CD4-positive, CD25-positive, alpha-beta regulatory T cell (primary cell): ENCODE measurements at places on chromosomes 4 and X. TPM values are rescaled to one million over a fixed set of nuclear protein-coding genes. Genes with fewer than 3 reads are reported as not detected.

- peak overlapping the region; percentile 87 for H3K27ac ChIP-seq
- H3K4me3 ChIP-seq: peak overlapping the region; percentile 85
- no peaks in the 10 kb centered on the region for H3K27me3 ChIP-seq
- no peak for DNase-seq
Measured at GRCh38 chrX:136910565-136911035, 30.1 kb upstream of the RBMX start.

DNA sequence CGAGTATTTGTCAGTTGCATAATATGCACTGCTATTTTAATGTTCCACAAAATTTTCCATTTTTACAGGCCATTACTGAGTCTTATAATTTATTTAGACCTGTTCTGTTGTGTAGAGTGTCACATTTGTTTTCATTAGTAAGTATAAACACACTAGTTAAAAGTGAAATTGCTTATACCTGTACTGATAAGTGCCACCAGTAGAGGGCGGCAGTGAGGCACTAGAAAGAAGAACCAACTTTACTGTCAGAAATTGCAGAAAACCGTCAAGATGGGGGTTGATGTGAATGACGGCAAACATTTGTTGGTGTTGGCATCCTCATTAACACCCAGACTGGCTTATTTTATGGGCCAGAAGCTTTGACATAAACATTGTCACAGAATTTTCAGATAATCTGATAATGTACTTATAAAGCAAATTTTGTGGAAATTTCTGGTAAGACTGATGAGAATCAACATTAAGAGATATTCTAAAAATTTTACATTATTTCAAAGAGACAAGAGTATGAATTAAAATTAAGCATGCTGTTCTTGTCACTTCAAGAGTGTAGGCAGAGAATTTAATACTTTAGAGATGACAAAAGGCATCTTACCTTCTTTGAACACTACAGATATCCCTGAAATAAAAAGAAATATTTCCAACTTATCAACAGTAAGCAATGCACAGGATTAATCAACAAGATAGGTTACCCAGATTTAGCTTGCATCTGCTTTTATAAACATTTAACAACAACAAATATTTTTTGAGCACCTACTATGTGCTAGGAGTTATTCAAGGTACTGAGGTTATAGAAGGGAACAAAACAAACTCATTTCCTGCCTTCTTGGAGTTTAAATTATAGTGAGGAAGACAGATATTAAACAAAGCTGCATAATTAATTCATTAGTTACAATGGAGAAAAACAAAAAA lies 24.9 kb downstream of the ALPK1 start:
- H3K4me3 ChIP-seq: peak overlapping the region; percentile 61
- H3K27ac ChIP-seq: no peak overlapping the region
- peaks cover 8% of the 10 kb centered on the region for H3K4me1 ChIP-seq
- DNase-seq: peak; percentile 86
- H3K27me3 ChIP-seq: no peaks in the 10 kb centered on the region

GRCh38 chrX:129678614-129679195 lies 23.9 kb upstream of the APLN start:
- no peaks in the 10 kb centered on the region for H3K36me3 ChIP-seq
- no peak overlapping the region for H3K27ac ChIP-seq
- DNase-seq: no peak

The MAGEC1 gene
- not detected for polyA plus RNA-seq

DNA sequence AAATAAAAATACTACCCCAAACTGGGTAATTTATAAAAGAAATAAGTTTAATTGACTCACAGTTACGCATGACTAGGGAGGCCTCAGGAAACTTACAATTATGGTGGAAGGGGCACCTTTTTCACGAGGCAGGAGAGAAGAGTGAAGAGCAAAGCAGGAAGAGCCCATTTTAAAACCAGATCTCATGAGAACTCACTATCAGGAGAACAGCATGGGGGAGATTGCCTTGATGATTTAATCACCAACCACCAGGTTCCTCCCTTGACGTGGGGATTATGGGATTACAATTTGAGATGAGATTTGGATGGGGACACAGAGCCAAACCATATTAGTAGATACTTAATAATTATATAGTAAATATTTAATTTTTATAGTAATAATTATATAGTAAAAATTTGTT lies 10.1 kb downstream of the CISD2 start:
- no peaks in the 10 kb centered on the region for H3K27me3 ChIP-seq
- H3K4me1 ChIP-seq: no peaks in the 10 kb centered on the region
- no peak overlapping the region for H3K4me3 ChIP-seq
- peaks cover 14% of the 10 kb centered on the region for H3K36me3 ChIP-seq
- H3K27ac ChIP-seq: no peak overlapping the region

- DNase-seq: no peak
- H3K27ac ChIP-seq: no peak overlapping the region
- no peaks in the 10 kb centered on the region for H3K36me3 ChIP-seq
Measured at GRCh38 chrX:113790987-113791386, 792.9 kb upstream of the HTR2C start.

The FGD1 gene
- 0.78 TPM for polyA plus RNA-seq

GRCh38 chrX:119375561-119375960 lies 23.6 kb upstream of the SLC25A43 start:
- H3K4me1 ChIP-seq: no peaks in the 10 kb centered on the region
- H3K27ac ChIP-seq: no peak overlapping the region
- H3K4me3 ChIP-seq: no peak overlapping the region

DNA sequence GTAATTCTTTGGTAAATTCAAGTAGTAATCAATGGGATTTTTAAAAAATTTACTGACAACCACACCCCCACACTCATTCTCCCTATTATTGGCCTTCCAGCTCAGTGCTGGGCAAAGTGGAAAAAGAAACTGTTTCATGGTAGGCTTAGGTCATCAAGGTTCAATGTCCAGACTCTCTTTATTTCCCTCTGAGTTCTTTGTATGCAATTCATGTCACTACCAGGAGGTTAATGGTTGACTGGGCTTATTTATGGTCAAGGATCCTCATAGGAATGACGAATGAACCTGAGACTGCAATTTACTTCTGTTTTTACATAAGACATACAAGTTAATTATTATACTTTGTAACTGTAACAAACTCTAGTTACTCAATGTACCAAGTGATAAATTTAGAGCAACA lies 403.2 kb downstream of the KLHL13 start:
- H3K27me3 ChIP-seq: no peaks in the 10 kb centered on the region
- no peak overlapping the region for H3K4me3 ChIP-seq
- no peaks in the 10 kb centered on the region for H3K4me1 ChIP-seq
- DNase-seq: no peak
- no peaks in the 10 kb centered on the region for H3K36me3 ChIP-seq

DNA sequence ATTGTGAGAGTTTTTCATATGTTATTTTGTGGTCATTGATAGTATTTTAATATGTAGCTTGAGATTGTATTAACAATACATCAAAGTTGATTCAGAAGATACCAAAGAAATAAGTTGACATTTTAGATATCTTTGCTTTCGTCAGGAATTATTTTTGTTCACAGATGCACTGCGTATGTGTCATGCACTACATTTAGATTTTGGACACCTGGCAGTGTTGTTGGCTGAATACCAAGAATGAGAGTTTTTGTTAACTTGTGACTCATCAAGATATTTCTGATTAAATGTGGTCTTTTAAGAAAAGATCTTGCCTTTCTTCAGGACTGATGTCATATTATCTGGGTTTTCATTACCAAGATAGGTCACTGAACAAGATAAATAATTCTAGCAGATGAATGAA lies 633.4 kb downstream of the CENPC start:
- no peak overlapping the region for H3K4me3 ChIP-seq
- DNase-seq: no peak
- H3K4me1 ChIP-seq: no peaks in the 10 kb centered on the region
- H3K27me3 ChIP-seq: no peaks in the 10 kb centered on the region

DNA sequence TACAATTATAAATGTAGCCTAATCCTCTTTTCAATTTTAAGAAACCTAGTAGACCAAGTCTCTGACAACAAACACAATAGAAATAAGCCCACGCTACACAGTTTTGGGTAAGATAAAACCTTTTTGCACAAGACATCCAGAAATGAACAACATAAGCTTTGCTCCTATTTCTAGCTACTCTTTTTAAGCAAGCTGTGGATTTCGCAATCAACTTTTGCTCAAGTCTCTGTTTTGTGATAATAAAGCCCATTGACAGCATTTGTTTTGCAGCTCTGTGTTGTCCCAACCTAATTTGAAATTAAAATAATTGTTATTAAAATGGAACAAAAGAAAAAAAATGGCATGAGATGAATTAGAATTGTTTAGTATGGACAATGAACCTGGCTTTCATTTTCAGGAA lies 287.9 kb upstream of the PUDP start:
- no peaks in the 10 kb centered on the region for H3K4me1 ChIP-seq
- no peaks in the 10 kb centered on the region for H3K36me3 ChIP-seq
- DNase-seq: no peak
- H3K4me3 ChIP-seq: no peak overlapping the region

The MAGEA2 gene
- not detected for polyA plus RNA-seq

DNA sequence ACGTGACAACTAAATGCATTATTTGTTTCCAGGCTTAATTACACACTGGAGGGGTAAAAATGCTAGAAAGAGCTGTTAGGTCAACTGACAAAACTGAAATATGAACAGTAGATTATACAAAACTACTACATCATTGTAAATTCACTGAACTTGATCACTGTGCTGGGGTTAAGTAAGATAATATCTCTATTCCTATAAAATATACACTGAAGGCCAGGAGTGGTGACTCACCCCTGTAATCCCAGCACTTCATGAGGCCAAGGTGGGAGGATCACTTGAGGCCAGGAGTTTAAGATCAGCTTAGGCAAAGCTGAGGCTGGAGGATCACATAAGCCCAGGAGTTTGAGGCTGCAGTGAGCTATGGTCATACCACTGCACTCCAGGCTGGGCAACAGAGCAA lies 31.8 kb upstream of the NKX6-1 start:
- H3K27ac ChIP-seq: no peak overlapping the region
- no peak for DNase-seq
- H3K4me1 ChIP-seq: no peaks in the 10 kb centered on the region
- no peak overlapping the region for H3K4me3 ChIP-seq

GRCh38 chr4:159779716-159780115 lies 676.8 kb downstream of the RAPGEF2 start:
- H3K27me3 ChIP-seq: no peaks in the 10 kb centered on the region
- H3K4me1 ChIP-seq: no peaks in the 10 kb centered on the region
- no peak for DNase-seq
- H3K27ac ChIP-seq: no peak overlapping the region
- no peaks in the 10 kb centered on the region for H3K36me3 ChIP-seq
- no peak overlapping the region for H3K4me3 ChIP-seq

The RENBP gene
- 1.9 TPM for polyA plus RNA-seq

GRCh38 chr4:118034053-118034785 lies at the start of gene NDST3:
Gene NDST3 (plus strand): TSS chr4:118034486. CDS start chr4:118053911, 19,425 bp downstream.
- peak; percentile 28 for DNase-seq
- H3K4me3 ChIP-seq: no peak within 1 kb of the TSS
- H3K27me3 ChIP-seq: peaks cover 10% of the 10 kb centered on the region

The EGF gene
- not detected for polyA plus RNA-seq

The FGG gene
- polyA plus RNA-seq: not detected

GRCh38 chrX:151675121-151675746 lies 20.0 kb upstream of the PRRG3 start:
- no peak overlapping the region for H3K27ac ChIP-seq
- no peak overlapping the region for H3K4me3 ChIP-seq
- H3K27me3 ChIP-seq: no peaks in the 10 kb centered on the region
- no peaks in the 10 kb centered on the region for H3K36me3 ChIP-seq

The GABRG1 gene
- not detected for polyA plus RNA-seq

The TRIM60 gene
- polyA plus RNA-seq: not detected

The RXFP1 gene
- polyA plus RNA-seq: not detected

DNA sequence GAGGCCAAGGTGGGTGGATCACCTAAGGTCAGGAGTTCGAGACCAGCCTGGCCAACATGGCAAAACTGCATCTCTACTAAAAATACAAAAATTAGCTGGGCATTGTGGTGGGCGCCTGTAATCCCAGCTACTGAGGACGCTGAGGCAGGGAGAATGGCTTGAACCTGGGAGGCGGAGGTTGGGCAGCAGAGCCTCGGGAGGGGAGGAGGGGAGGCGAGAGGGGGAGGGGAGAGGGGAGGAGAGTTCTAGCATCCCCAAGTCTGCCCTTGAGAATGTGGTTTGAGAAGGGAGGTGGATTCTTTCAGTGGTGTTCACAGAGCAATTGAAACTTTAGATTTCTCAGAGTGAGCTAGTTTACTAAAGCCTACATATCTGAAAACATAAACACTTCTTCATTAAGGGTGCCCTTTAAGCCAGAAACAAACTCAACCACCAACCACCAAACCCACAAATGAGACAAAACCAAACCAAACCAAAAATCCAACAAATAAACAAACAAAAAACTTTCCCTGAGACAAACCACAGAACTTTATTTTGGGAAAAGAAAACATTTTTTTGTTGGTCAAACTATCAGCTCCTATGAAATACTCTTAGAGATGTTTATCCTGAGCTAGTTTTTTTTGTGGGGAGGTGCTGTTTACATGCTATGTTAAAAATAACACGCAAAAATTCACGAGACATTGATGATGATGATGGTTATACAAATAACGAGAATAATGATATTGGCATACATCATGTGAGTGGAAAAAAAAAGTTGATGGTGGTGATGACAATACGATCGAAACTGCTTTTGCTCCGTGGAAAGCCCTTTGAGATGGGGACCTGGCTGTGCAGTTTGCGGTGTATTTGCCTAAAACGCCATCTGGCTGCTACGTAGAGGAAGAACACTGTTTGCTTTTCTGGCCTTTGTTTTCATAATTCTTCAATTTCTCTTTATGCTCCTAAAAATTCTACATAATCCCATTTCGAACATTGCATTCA lies 98.2 kb upstream of the PRKX start:
- H3K4me1 ChIP-seq: peaks cover 11% of the 10 kb centered on the region
- H3K27me3 ChIP-seq: no peaks in the 10 kb centered on the region
- H3K36me3 ChIP-seq: no peaks in the 10 kb centered on the region
- H3K27ac ChIP-seq: no peak overlapping the region
- H3K4me3 ChIP-seq: peak overlapping the region; percentile 50
